ENCODE measurements at places on chromosomes 5 and 9.
A peak's percentile ranks its signal among the peaks of the same experiment; 100 is the strongest.

DNA sequence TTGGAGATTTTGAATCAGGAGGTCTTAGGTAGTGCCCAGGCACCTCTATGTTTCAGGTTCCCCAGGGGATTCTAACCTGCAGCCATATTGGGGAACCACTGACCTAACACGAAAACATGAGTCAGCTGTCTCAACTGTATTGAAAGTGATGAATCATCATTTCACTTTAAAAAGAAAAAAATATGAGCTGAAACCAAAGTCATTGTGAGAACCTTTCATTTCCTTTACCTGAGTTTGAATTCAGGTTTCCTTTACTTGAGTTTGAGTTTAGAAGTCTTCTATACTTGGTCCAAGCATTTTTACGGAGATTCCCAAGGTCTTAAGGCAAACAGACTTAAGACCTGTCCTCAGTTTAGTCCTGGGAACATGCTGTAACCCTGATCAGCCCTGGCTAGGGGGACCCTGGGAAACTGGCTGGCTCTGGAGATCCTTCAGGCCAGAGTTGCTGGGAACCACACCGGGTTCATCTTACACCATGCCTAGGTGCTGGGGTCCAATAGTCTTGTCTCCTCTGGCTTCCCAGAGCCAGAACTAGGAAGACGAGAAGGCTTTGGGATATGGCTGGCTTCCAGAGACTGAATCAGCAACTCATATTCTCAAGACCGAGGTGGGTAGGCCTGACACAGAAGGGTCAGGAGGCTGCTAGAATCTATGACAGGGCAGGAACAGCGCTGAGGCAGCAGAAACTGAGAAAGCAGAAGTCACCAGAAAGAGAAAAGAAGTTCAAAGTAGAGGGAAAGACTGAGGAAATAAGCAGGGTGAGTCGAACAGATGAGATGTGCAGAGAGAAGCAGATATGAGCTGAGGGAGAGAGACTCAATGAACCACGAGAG, 16.4 kb upstream of the PDCD1LG2 start:
- DNase-seq, result peak; percentile 47

GRCh38 chr5:109035436-109035835, 287.7 kb downstream of the FER start:
- DNase-seq, result no peak

DNA sequence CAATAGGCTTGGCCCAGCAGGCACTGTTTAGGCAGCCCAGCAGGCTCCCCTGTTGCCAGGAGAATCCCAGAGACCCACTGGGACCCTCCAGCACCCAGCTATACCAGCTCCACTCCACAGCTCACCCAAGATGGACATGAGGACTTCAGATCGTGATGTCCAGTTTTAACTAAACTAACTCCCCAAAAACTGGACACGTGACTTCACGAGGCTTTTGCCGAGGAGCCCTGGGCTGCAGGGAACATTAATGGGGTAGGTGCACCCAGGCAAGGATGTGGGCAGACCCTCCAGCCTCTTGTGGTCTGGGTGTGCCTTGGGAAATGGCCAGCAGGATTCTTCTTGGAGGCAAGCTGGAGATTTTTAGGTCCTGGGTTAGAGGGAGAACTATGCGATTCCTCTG, 8.9 kb upstream of the NKD2 start:
- no peak for DNase-seq

DNA sequence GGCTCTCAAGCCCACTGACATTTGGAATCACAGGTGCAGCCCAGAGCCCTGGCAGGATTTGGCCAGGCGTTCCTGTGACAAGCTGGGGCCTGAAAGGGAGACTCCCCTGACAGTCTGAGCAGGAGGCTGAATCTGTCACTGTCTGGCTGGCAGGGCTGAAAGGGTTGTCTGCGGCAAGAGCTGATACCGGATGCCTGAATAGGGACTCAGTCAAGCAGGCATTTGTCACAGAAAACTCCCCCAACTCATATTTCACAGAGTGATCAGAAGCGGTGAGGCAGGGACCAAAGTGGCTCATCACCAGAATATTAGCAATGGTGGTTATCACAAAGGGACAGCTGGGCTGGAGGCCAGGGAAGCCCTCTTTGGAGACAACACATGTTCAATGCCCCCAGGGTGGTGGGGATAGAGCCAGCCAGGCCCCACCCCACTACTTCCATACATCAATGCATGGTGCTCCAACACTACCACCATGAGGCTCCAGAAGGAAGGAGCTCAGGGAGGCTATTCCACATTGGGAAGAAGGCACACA, 295.5 kb downstream of the DTWD2 start:
- DNase-seq, result no peak

GRCh38 chr9:36151316-36152210, 15.0 kb downstream of the GLIPR2 start:
- peak; percentile 90 for DNase-seq

DNA sequence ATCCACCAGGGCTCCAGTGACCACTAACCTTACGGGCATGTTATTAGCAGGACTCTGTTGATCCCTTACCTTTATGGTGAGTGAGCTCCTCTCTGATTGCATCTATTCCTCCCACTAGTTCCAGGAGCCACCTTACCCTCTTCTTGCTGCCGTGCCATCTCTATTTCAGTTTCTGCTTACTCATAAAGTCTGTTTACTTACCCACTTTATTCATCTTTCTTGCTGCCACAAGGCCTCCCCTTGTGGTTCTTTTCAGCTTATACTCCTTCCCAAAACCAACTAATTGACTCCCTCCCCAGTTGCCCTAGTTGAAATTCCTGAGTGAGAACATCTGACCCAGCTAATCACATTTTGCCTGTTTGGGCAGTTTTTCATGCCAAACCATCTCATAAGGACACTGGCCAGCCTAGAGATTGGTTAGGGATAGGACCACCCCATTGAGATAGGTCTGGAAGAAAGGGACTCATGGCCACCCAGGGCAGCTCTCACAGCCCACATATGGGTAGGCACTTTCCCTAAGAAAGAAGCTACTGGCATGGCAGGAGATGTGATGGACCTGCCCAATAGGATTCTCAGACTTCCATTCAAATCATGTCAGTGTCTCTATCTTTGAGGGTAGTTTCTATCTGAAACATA, 412.7 kb downstream of the EFNA5 start:
- peak; percentile 1 for DNase-seq

GRCh38 chr9:68912561-68912960, 101.4 kb downstream of the PRKACG start:
- DNase-seq, result no peak

DNA sequence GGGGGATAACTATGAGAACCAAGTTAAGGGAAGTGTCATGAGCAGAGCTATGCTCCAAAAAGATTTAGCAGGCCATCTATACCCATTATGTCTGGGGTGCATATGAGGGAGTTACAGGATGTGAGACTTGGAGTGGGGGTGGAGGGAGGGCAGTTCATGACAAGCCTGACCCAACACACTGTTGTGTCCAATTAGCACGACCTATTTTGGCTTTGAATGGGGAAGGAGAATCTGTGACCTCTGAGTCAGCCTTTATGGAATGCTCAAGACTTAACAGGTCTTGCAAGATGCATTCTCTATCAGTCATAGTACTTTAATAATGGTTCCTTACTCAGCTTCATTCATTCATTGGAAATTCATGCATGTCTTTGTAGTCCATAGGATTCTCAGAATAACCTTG, 71.7 kb downstream of the GRIA1 start:
- no peak for DNase-seq

GRCh38 chr9:133641396-133641655, 5.2 kb downstream of the DBH start:
- DNase-seq, result no peak

DNA sequence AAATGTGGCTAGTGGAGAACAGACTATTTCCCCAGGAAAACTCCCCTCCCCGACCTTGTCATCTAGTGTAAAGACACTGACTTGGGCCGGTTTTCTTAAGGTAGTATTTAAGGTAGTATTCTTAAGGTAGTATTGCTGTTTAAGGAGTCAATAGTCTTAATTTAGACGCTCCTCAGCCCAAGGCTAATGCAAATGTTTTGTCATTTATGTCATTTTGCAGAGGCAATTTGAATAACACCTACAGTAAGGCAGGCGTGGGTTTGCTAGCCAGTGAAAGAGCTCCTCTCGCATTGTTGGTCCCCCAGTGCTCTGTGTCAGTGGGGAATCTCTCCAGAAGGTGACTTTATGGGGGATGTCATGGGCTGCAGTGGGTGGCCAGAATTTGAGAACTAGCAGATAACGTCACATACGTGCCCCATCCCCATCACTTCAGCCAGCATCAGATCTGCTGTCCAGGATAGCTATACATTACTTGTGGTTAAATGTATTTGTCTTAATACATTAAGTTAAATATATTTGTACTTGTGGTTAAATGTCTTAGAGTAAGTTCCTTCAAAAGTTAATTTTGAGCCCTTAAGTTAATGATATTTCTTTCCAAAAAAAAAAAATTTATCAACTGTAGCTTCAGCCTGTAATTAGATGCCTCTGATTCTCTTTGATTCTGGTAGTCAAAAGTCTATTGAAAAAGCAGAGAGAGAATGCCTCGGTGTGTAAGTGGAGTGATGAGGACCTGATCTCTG, 2.6 kb downstream of the PPP1R26 start:
- DNase-seq, result no peak

- no peak for DNase-seq
These were observed 75.5 kb downstream of the EPB41L4B start for GRCh38 chr9:109245310-109245897.

GRCh38 chr5:168341178-168341577, 49.7 kb downstream of the WWC1 start:
- DNase-seq, result no peak

GRCh38 chr9:82593501-82593900, 469.4 kb downstream of the RASEF start:
- DNase-seq, result no peak

DNA sequence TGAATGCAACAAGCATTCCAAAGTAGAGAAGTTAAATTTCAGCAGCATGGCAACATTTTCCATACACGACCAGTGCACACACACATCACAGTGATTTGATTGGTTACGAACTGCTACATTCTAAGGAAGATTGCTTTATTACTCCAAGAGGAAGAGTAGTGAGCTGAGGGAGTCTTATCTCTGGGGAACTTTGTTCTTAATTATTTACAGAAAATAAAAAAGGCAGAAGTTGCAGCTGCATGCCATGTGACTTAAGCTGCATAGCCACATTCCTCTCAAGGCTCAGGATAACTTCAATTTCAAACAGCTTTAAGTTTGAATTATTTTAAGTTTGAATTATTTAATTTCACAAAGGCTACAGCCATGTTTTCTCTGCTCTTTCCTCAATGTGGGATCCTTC, 71.6 kb upstream of the HSPB3 start:
- DNase-seq, result no peak

- no peak for DNase-seq
These were observed 130.2 kb downstream of the MAN2A1 start for GRCh38 chr5:109819878-109820277.

GRCh38 chr9:123360161-123361085, 4.4 kb downstream of the CRB2 start:
- peak; percentile 27 for DNase-seq

DNA sequence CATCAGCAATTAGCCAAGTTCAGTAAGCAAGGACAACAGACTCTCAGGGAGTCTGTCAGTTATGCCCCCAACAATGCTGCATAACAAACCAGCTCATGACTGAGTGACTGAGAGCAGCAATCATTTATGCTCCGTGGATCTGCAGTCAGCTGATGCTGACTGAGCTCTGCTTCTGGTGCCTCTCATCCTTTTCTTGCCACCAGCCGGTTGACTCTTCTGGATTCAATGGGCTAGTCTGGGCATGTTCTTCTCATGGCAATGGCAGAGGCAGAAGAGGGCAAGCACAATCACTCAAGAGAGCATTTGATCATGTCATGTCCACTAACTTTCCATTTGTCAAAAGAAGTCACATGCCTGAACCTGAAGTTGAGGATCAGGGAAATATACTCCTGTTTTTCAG, 157.0 kb upstream of the NTRK2 start:
- DNase-seq, result no peak

- DNase-seq, result no peak
These were observed 111.5 kb upstream of the RAPGEF1 start for GRCh38 chr9:131851414-131851813.

DNA sequence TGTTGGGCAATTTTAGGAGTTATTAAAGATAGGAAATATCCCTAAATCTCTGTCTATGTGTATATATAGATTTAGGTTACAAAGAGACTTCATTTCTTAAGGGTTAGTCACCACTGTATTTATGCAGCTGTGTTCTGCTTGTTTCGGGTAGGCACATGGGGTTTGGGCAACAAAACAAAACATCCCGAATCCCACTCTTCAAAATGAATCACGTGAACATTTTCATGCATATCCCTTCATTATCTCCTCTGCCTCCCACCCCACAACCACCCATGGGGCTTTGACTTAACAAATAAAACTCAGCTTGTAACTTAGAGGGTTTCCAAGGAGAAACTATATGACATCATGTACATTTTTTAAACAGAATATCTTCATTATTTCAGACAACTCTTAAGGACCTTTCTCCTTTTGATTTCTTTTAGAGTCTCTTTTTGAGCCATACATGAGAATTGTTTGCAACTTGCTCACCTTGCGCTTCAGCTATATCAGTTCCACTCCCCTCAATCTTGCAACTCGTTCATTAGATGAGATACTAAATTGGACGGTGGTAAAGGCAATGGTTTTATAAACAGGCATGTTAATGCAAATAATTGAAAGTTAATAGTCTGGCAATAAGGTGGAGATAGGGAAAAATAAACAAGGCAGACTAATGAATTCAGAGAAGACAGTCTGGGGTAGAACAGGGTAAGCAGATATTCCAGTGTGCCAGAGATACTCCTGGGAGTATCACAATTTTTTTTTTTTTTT, 136.7 kb downstream of the CD180 start:
- DNase-seq, result no peak

DNA sequence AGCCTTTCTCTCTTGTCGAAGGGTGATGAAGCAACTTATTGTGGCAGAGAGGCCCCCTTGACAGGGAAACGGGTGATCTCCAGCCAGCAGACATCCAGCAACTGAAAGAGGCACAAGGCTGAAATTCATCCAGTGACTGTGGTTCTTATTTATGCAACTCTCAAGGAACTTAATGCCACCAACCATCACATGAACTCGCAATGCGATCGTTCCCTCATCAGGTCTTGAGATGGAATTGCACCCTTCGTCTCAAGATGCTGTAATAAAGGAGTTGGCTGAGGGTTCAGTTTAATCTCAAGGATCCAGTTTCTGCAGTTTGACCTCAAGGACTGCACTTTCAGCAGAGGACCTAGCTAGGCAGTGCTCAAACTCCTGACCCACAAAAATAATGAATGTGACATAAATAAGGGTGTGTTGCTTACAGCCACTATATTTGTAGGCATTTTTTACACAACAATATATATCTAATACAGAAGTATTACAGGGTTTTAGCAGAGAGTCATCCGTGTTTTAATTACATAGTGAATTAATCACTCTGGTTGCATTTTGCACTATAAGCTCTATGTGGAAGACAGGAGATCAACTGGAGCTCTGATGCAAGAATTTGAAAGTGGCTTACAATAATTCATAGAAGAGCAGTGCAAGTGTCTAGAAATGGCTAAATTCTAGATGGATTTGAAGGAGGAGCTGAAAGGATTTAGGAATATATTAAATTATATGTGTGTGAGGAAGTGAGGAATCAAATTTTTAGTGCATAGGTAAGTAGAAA, 957.8 kb upstream of the CTNND2 start:
- no peak for DNase-seq

Measured in activated T-cell treated with anti-CD3 and anti-CD28 coated beads, Interleukin-2, amount 50 U/mL, for 72 hours (primary cell).